ENCODE measurements at places on chromosomes 4 and X.

DNA sequence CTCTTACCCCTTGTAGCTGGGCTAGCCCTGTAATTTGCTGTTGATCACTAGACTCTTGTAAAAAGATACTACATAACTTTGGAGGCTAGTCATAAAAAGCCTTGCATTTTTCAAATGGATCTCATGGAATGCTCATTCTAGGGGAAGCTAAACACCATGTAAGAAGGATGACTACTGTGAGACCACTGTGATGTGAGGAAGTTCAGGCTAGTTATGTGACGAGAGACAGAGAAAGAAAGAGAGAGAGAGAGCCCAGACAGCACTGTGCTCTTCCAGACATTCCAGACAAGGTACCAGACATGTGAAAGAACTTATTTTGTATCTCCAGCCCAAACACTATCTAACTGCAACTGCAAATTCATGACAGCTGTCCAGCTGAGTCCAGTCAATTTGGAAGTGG lies 404.6 kb upstream of the PITX2 start:
- no peak for DNase-seq

DNA sequence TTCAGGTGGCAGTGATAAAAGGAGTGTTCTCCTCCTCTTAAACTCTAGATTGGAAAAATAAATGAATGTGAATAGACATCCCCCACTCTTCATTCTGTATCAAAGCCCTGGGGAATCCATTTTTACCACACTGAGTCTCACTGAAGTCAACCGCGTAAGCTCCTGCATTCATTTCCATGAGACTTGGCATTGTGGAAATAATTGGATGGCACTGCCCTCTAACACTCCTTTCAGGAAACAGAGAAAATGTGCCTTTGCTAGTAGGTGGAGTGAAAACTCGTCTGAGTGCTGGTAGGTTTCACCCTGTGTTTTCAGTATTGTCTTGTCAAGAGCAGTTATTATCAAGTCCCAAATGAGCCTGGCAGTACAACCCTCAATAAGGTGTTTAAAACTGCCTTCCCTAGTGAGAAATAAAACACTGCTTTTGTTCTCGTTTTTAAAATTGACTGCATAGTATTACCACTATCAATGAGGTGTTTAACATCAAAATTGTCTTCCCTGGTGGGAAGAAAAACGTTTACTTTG lies 9.7 kb upstream of the CDKN2AIP start:
- no peak for DNase-seq

- no peak for DNase-seq
These were observed 142.4 kb upstream of the FGF13 start for GRCh38 chrX:138853936-138854335.

DNA sequence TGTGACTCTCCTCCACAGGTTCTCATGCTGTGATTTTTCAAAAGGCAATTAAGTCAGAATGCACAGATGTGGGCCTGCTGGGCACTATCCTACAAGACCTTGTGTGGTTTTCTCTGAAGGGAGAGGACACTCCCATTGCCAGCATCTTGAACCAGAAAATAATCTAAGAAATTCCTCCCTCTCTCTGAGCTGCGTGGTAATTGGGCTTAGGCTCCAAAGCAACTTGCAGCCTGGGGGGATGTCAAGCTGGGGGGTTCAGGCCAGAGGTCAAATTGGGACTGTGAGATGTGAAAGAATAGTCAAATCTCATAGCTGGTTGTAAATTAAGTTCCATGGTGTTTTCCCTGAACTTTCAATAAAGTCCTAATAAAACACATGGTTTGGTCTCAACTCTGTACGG lies 350.6 kb upstream of the SLC7A11 start:
- no peak for DNase-seq

GRCh38 chrX:50812995-50813842 lies 775 bp downstream of the SHROOM4 start:
- DNase-seq, result no peak

DNA sequence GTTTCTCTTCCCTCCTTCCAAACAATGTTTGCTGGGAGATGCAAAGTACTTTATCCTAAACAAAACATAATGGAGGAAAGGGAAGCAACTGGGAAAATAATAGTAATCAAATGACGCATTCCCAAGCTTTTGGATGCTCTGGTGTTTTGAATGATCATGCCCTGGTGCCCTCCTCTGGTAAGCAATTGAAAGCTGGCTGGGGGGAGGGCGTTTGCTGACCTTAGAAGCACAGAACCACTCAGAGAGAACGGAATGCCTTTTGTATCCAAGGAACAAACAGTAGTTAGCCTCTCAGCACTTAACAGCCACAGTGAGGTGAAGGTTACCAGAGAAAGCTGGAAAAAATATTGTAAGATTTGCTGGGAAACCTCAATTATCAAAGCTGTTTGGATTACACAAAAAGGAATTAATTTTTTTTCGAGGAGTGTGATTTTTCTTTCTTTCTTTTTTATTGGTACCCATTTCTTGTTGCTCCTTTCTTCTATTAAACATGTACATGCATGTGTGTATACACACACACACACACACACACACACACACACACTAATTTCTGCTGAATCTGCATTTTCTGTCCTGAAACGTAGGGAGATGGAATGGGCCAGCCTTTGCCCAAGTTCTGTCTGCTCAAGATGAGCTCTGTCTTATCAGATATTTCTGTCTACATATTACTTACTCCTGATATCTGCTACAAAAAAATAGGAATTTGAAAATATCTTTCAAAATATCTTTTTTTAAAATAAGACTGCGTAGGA lies 155.8 kb upstream of the IGFBP7 start:
- no peak for DNase-seq

DNA sequence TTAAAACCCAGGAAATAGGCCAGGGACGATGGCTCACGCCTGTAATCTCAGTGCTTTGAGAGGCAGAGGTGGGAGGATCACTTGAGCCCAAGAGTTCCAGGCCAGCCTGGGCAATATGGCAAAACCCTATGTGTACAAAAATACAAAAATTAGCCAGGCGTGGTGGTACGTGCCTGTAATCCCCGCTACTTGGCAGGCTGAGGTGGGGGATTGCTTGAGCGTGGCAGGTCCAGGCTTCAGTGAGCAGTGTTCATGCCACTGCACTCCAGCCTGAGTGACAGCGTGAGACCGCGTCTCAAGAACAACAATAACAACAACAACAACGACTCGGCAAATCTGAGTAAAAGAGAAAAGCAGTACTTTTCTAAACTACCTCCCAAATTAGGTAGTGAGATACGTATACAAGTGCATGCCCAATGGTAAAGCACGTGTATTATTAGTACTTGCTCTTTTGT lies 13.0 kb upstream of the NDUFC1 start:
- no peak for DNase-seq

Data from left renal cortex interstitium (tissue), 4 donors.